ENCODE measurements at places on chromosomes 3 and 15. TPM values are rescaled to one million over a fixed set of nuclear protein-coding genes. Genes with fewer than 3 reads are reported as not detected.

The MGLL gene
- total RNA-seq, result 0.29 TPM

The PARP15 gene
- 9.1 TPM for total RNA-seq

The AMIGO3 gene
- total RNA-seq, result not detected

The CCDC39 gene
- total RNA-seq, result not detected

The MASP1 gene
- total RNA-seq, result not detected

The IGF1R gene
- 17.7 TPM for total RNA-seq

The LRRN1 gene
- total RNA-seq, result 3.3 TPM

The GABRR3 gene
- not detected for total RNA-seq

The DUOX1 gene
- total RNA-seq, result 0.14 TPM

The CA12 gene
- not detected for total RNA-seq

The CPEB1 gene
- total RNA-seq, result 1.1 TPM

The NAALADL2 gene
- 0.48 TPM for total RNA-seq

The APOD gene
- total RNA-seq, result not detected

The KIF7 gene
- 3.7 TPM for total RNA-seq

The ATP13A5 gene
- total RNA-seq, result not detected

The ERICH6 gene
- total RNA-seq, result not detected

The SEMA5B gene
- not detected for total RNA-seq

The DPPA2 gene
- not detected for total RNA-seq

The IL17RE gene
- 1.8 TPM for total RNA-seq

The DHFR2 gene
- total RNA-seq, result 6.6 TPM

The TM4SF18 gene
- not detected for total RNA-seq

The POLQ gene
- total RNA-seq, result 20.7 TPM

The ALPK3 gene
- total RNA-seq, result 0.06 TPM

The MESP2 gene
- not detected for total RNA-seq
